ENCODE measurements at places on chromosomes 6 and 20. TPM values are rescaled to one million over a fixed set of nuclear protein-coding genes. Genes with fewer than 3 reads are reported as not detected.

Gene COL21A1
- polyA plus RNA-seq = not detected

Gene TCP11
- not detected for polyA plus RNA-seq

Gene MICA
- polyA plus RNA-seq = 3.5 TPM

Gene C6orf118
- not detected for polyA plus RNA-seq

DNA sequence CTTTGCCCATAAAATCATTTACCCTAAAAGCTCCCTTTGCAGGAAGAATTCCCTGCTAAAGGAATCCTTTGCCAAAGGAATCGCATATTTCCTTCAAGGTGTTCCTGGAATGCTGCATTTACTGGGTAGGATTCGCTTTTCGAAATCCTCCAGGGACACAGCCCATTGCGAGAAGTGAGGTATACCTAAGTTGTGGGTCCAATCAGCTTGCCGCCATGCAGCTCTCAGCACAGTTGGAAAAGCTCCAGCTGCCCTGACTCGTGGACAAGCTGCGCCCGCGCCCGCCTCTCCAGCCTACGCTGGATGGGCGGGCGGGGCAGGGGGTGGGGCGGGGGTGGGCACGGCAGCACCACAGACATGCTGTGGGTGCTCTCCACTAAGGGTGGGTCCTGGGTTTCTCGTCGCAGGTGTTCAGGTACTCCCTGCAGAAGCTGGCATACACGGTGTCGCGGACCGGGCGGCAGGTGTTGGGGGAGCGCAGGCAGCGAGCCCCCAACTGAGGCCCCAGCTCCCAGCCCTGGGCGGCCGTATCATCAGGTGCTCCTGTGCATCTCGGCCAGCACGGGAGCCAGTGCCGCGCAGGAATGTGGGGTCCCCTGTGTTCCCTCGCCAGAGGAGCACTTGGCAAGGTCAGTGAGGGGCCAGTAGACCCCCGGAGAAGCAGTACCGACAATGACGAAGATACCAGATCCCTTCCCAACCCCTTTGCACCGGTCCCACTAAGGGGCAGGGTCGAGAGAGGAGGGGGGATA is 1.4 kb downstream of the NNAT start:
- no peak for DNase-seq

GRCh38 chr6:28776269-28777146 is 147.3 kb downstream of the TRIM27 start:
- DNase-seq = no peak

GRCh38 chr20:54626126-54626525 is 150.7 kb downstream of the DOK5 start:
- no peak for DNase-seq

- DNase-seq = no peak
These were observed 106.5 kb upstream of the GMDS start for GRCh38 chr6:2351807-2352431.

DNA sequence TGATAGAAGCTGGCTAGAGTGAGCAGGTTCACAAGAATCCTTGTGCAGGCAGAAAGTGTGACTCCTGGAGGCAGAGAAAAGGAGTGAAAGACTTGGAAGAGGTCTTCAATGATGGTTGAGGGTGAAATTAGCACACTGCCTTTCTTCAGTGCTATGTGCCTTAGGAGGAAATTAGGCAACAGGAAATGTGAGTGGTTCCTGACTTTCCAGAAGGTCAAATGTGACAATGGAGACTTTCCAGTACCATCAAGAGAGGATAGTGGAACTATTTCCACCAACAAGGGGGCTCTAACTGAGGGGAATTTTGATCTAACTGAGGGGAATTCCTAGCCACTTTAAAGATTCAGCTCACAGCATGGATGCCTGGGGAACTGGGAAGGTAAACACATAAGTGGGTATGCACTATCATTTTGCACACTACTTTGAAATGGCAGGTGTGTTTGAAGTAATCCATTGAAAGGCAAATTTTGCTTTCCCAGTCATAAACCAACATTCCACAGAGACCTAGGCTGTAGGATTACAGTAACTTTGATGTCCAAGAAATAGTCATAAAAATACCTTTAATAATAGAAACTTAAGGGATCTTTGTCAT is 90.0 kb downstream of the PERP start:
- DNase-seq = no peak

DNA sequence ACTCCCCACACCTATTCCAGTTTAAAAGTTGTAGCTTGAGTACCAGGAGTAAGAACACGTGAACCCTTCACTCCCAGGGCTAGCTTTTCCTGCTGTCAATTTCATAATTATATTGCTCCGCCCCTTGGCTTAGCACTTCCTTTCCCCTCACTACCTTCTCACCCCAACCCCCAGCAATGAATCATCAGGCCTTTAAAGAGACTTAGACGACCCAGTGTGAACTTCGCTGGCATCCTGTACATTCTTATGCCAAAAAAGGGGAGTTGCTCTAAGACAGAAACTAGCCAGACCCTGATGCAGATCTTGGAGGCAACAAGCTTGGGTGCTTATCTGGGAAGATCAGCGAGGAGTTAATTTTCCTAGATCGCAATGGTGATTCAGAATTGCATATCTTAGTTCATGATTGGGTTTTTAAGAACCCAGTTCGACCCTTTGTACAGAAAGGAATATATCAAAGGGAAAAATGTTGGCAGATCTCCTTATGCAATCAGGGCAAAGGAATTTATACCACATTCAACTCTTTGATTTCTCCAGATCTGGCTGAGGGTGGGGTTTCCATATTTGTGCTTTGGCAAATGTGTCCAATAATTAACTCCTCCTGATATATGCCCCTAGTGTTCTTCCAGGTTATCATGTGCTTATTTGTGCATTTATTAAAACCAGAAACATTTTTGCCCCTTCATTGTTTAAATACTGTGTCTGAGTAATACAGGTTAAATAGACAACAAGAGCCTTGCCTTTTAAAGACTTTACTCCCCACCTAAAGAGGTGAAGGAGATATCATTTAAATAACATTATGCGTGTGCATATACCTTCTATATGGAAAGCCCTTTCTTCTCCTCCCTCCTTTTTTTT is 8.1 kb upstream of the ATXN1 start:
- peak; percentile 74 for DNase-seq

DNA sequence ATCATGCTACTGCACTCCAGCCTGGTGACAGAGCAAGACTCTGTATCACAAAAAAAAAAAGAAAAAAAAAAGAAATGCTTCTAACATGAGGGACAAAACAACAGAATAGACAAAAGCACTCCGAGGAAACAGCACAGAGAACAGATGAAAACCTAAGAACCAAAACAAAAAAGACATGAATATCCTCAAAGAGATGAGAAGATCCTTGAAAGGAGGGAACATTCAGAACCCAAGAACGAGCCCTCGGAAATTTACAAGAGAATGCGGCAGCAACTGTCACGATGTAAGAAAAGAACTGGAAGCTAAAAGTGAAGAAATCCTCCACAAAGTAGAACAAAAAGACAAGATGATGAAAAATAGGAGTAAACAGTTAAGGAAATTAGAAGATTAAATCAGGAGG is 21.2 kb downstream of the ADA start:
- DNase-seq = no peak

GRCh38 chr6:144347933-144348332 is 62.8 kb downstream of the UTRN start:
- no peak for DNase-seq

Measured in CD4-positive, alpha-beta memory T cell (primary cell).